Fibroblast of lung (primary cell): ENCODE measurements at places on chromosomes 5 and 9. TPM values are rescaled to one million over a fixed set of nuclear protein-coding genes. Genes with fewer than 3 reads are reported as not detected.
A peak's percentile ranks its signal among the peaks of the same experiment; 100 is the strongest.

DNA sequence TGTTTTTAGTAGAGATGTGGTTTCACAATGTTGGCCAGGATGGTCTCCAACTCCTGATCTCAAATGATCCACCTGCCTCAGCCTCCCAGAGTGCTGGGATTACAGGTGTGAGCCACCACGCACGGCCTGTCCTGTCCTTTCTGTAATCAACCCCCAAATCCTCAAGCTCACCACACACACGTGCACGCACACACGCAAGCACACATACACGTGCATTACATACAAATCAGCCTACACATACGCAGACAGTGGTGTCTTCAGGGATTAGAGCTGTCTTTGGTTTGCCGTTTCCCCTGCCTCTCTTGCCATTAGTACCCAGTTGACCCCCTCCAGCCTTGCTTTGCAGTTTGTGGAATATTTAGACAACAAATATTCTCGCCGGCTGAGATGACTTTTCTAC lies 6.5 kb downstream of the GLT6D1 start:
- H3K4me1 ChIP-seq = no peaks in the 10 kb centered on the region
- no peaks in the 10 kb centered on the region for H3K27me3 ChIP-seq
- H3K27ac ChIP-seq = no peak overlapping the region
- DNase-seq = no peak
- H3K36me3 ChIP-seq = no peaks in the 10 kb centered on the region
- H3K4me3 ChIP-seq = no peak overlapping the region

DNA sequence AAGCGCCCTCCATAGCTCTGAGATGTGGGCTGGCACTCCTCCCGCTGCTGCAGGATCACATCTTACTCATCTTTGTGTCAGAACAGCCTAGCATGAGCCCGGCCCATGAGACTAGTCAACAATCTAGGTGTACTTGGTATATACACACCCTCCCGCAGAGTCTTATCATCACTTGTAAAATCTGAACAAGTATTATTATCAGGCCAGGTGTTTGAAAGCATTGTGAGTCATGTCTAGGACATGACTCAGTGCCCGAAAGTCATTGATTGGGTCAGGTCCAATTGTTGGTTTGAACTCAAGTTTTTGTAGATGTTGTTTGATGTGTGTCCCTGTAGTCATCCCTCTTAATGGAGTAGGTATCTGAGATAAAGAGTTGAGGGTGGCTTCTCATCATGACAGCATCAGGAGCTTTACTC lies 108.7 kb downstream of the CFAP90 start:
- peak; percentile 67 for DNase-seq
- no peak overlapping the region for H3K4me3 ChIP-seq
- no peaks in the 10 kb centered on the region for H3K27me3 ChIP-seq
- H3K36me3 ChIP-seq = no peaks in the 10 kb centered on the region
- no peak overlapping the region for H3K27ac ChIP-seq

DNA sequence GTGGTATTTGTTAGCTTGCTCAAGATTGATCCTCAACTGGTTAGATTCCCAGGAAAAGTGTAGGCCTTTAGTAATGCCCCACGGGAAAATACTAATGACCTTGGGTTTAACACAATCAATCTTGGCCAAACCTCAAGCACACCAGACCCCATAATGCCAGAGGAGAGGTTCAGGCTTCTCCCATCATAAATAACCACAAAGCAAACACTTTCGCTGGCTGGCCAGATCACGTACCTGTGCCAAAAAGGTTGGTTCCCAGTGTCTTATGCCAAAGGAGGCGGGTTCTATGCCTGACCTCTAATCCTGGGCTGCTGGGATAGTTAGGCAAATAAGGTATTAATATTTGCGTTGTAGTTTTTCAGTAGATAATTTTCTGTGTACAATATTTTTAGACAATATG lies 379.2 kb upstream of the CDH18 start:
- no peaks in the 10 kb centered on the region for H3K4me1 ChIP-seq
- H3K27me3 ChIP-seq = no peaks in the 10 kb centered on the region
- DNase-seq = no peak
- no peak overlapping the region for H3K4me3 ChIP-seq

GRCh38 chr9:130940693-130941576 lies 1.9 kb upstream of the FIBCD1 start:
- H3K27me3 ChIP-seq = peaks cover 23% of the 10 kb centered on the region
- H3K4me1 ChIP-seq = peaks cover 15% of the 10 kb centered on the region
- no peak overlapping the region for H3K4me3 ChIP-seq
- no peak overlapping the region for H3K27ac ChIP-seq
- H3K36me3 ChIP-seq = no peaks in the 10 kb centered on the region

DNA sequence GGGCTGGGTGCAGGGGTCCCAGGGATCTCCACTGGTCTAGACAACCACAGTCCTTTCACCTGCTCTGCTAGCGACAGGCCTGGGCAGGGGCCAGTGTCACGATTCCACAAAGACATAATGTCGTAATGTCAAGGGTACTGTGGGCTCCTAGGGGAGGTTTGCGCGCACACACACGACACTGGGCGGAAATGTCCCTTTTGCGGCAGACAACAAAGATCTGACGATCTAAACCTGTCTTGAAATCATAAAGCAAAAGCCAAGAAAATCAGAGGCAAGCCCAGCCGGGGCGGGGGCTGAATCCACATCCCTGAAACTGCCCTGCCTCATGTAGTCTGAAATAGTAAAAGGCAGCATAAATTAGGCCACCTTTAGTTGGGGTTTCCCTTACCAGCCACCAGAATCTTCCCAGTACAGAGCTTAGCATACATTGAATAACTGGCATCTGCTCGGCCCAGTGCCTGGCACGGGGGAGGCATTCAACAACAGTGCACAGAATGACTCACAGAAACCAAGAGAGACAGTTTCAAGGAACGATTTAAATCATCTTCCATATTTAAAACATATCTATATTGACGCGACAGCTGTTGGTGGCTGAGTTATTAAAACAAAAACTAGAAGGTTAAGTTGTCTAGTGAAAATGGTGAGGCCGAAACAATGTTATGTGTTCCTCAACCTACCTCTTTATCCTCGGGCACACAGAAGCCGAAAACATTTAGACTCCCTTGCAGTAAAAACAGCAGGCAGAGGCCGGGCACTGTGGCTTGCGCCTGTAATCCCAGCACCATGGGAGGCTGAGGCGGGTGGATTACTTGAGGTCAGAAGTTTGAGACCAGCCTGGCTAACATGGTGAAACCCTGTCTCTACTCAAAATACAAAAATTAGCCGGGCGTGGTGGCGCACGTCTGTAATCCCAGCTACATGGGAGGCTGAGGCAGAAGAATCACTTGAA lies 151.0 kb downstream of the MYO10 start:
- DNase-seq = no peak
- H3K4me1 ChIP-seq = peaks cover 2% of the 10 kb centered on the region
- no peak overlapping the region for H3K27ac ChIP-seq
- no peaks in the 10 kb centered on the region for H3K27me3 ChIP-seq
- H3K36me3 ChIP-seq = peaks cover 2% of the 10 kb centered on the region

DNA sequence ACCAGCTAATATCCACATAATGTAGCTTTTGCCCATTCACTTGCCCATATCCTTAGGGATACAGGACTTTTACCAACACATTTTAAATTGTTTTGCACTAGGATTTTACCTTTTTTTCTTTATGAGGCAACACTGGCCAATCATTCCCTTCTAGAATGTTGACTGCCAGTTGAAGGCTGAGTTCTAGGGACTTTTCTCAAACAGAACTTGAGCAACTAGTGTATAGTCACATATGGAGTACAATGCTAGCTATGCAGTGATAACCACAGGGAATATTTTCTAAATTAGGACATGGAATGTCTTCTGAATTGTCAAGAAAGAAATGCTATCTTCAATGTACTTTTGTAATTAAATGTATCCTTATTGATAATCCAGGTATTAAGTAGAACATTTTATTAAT lies 133.6 kb downstream of the OXCT1 start:
- H3K4me1 ChIP-seq = no peaks in the 10 kb centered on the region
- no peak for DNase-seq
- peaks cover 3% of the 10 kb centered on the region for H3K36me3 ChIP-seq
- no peak overlapping the region for H3K4me3 ChIP-seq
- H3K27ac ChIP-seq = no peak overlapping the region
- H3K27me3 ChIP-seq = no peaks in the 10 kb centered on the region

GRCh38 chr9:16247188-16247875 lies 623.1 kb downstream of the BNC2 start:
- H3K27ac ChIP-seq = no peak overlapping the region
- no peak overlapping the region for H3K4me3 ChIP-seq
- peaks cover 15% of the 10 kb centered on the region for H3K4me1 ChIP-seq
- peak; percentile 83 for DNase-seq
- H3K27me3 ChIP-seq = no peaks in the 10 kb centered on the region
- no peaks in the 10 kb centered on the region for H3K36me3 ChIP-seq

DNA sequence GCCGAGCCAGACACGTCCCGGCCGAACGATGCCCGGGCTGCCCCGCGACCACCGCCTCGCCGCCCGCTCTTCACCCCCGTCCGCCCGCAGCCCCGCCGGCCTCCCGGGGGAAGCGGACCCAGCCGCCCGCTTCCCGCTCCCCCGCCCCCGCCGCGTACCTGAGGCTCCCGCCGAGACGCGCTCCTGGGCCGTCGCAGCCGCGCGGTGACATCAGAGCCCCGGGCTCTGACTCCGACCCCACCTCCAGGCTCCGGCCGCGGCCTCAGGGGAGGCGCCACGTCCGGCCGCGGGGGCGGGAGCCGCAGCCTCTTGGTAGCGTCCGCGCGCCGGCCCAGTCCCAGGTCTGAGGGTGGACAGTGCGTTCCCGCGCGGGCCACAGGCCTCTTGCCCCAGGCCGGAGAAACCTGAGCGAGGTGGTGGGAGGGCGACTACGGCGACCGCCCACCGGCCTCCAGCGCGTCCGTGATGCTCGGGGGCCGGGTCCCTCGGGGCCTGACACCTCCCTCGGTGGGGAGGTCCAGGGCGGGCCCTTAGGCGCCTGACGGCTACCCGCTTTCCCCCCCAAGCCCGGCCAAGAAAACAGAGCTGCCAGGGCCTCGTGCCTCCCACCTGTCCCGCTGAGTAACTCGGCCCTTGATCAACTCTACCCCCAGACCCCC lies at the start of gene SHROOM1:
TSS of gene SHROOM1 (minus strand) at position 212 of the 659 bp plus-strand sequence. CDS start 4,507 bp downstream, outside the sequence.
- H3K4me3 ChIP-seq = peak within 1 kb of the TSS; percentile 69
- H3K4me1 ChIP-seq = peaks cover 3% of the 10 kb centered on the region
- no peaks in the 10 kb centered on the region for H3K36me3 ChIP-seq
- peak within 1 kb of the TSS; percentile 59 for H3K27ac ChIP-seq

GRCh38 chr5:163347671-163348070 lies 89.7 kb upstream of the CCNG1 start:
- no peak overlapping the region for H3K27ac ChIP-seq
- no peaks in the 10 kb centered on the region for H3K27me3 ChIP-seq
- H3K4me3 ChIP-seq = no peak overlapping the region
- DNase-seq = peak; percentile 34
- H3K36me3 ChIP-seq = no peaks in the 10 kb centered on the region
- no peaks in the 10 kb centered on the region for H3K4me1 ChIP-seq

DNA sequence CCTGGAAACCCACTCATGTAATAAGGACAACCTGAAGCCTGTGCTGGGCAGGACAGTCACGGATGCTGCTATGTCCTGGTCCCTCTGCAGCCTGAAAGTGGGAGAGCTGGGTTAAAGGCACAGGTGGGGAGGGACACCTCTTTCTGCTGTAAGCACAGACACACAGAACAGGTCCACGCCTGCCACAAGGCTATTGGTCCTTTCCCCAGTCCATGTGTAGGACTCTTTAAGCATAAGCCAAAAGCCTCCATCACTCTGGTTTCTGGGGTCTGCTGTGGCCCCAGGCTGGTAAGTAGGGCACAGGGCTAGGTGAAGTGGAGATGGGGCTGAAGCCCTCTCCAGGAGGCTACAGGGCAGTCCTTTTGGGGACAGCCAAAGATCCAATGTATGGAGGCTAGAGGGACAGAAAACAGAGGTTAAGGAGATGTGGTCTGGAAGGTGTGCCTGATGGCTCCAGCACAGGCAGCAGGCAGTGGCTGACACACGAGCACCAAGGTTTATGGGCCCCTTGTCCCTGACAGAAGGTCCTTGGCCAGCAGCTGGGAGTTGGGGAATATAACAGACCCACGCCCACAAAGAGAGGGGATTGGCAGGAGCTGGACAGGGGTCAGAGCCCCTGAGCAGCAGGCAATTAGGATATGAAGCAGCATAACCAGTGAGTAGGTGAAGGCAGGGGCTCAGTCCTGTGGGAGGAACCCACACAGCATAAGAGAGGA lies 203.6 kb upstream of the MVB12B start:
- H3K27me3 ChIP-seq = peaks cover 3% of the 10 kb centered on the region
- H3K27ac ChIP-seq = no peak overlapping the region
- H3K4me3 ChIP-seq = no peak overlapping the region
- no peaks in the 10 kb centered on the region for H3K4me1 ChIP-seq
- DNase-seq = no peak

- no peaks in the 10 kb centered on the region for H3K27me3 ChIP-seq
- no peak overlapping the region for H3K4me3 ChIP-seq
- H3K27ac ChIP-seq = no peak overlapping the region
- DNase-seq = no peak
- H3K4me1 ChIP-seq = peaks cover under 1% of the 10 kb centered on the region
Observed at GRCh38 chr9:33168941-33169544, 1.9 kb upstream of the B4GALT1 start.

- no peaks in the 10 kb centered on the region for H3K27me3 ChIP-seq
- DNase-seq = no peak
- H3K4me3 ChIP-seq = no peak overlapping the region
- H3K27ac ChIP-seq = no peak overlapping the region
- no peaks in the 10 kb centered on the region for H3K36me3 ChIP-seq
- no peaks in the 10 kb centered on the region for H3K4me1 ChIP-seq
Observed at GRCh38 chr9:120327322-120327721, 252.6 kb downstream of the CDK5RAP2 start.

DNA sequence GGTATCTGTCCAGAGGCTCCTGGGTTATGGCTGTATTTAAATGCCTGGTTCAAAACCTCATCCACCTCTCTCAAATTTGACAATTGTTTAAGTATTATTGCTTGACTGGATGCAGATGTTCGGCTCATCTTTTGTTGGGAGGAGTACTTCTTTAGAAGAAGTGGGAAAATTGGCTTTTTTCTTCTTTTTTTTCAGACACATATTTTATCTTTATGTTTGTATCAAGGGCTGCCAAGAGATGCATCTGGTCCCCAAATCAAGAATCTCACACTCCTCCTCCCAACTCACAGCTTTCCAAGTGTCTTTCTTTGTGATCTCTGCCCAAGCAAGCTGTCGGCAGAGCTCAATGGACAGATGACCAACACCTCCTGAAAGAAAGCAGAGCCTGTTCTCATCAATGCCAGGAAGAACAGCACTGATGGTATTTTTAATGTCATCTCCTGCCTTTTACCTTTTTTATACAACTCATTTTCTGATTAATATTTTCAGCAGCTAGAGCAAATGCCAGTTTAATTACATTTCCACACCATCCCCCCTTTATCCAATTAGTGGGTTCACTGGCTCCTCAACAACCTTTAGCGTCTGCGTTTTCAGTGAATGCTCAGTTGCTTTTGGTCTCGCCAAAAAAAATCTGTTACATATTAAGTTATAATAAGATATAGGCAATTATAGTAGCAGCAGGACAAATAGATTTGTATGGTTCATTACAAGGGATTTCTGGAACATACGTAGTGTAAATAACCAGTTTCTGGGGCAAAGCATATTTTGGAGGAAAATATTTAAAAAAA lies 110.3 kb upstream of the SLIT3 start:
- no peaks in the 10 kb centered on the region for H3K4me1 ChIP-seq
- no peaks in the 10 kb centered on the region for H3K36me3 ChIP-seq
- H3K27me3 ChIP-seq = no peaks in the 10 kb centered on the region
- H3K27ac ChIP-seq = no peak overlapping the region
- no peak overlapping the region for H3K4me3 ChIP-seq

TEX48 gene
- total RNA-seq = not detected in 2 replicates

PLAC8L1 gene
- total RNA-seq = not detected in 2 replicates

AHRR gene
- 6.2 and 26.4 TPM in 2 replicates for total RNA-seq

FBXO4 gene
- 13.4 and 14.1 TPM in 2 replicates for total RNA-seq

PCDHGC4 gene
- 1.5 and 3.0 TPM in 2 replicates for total RNA-seq
